T-helper 9 cell (primary cell): ENCODE measurements at places on chromosomes 11 and 22.

GRCh38 chr11:124740277-124740882 is 638 bp downstream of the NRGN start:
- no peak for DNase-seq

DNA sequence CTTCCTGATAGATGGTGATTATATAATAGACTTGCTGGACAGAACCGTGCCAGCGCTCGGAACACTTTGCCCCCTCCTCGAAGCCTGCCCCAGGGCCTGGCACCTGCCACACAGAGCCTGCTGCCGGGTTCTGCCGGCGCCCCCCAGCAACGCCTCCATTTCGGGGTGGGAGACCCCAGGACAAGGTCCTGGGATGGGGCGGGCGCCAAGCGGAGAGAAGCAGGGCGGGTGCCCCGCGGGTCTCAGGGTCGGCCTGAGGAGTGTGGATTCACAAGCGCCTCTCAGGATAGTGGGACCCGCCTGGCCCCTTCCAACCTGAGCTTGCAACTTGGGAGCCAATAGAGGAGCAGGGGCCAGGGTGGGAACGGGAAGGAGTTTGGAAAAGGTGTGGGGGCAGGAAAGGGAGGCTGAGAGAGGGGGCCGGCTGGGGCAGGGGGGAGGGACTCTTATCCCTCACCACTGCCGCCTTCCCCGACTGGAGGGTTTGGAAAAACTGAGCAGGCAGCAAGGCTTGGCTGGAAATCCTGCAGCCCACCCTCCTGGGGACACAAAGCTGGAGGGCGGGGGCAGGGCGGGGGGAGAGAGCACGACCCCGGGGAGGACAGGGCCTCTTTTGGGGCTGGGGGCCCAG is 3.3 kb upstream of the BCL9L start:
- no peak for DNase-seq

- no peak for DNase-seq
Observed at GRCh38 chr11:132925825-132926469, 606.4 kb downstream of the OPCML start.

DNA sequence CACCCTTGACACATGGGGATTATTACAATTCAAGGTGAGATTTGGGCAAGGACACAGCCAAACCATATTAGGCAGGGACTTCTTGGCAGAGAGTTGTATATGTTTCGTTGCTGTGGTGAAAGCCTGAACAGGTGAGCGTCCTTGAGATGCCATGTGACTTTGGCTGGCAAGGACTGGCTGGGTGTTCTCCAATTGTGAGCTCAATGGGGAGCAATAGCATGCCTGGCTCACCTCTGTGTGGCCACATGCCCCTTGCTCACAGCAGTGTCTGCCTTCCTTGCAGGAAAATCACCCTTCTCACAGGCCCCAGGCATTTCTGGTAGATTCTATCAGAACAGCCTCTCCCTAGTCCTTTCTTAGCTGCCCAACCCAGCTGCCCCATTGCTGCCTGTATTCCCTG is 105.5 kb downstream of the PARVA start:
- no peak for DNase-seq

DNA sequence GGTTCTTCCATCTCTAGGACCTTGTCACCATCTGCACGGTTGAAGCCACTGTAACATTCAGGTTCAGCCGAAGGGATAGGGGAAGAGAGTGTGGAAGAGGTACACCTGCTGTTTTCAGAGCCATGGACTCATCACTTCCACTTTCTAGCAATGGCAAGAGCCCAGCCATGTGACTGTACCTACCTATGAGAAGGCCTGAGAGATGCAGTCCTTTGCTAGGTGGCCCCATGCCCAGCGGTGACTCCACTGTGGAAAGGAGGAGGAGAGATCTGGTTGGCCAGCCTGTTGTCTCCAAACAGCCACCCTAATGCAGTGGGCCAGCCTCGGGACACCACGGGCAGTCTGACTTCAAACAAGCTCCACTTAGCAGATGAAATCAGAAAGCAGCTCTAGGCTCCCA is 16.0 kb downstream of the RASD2 start:
- DNase-seq: no peak

GRCh38 chr11:20010851-20011225 is 149.4 kb downstream of the DBX1 start:
- DNase-seq: no peak

GRCh38 chr11:65947133-65947532 is 1.9 kb downstream of the TSGA10IP start:
- DNase-seq: no peak

DNA sequence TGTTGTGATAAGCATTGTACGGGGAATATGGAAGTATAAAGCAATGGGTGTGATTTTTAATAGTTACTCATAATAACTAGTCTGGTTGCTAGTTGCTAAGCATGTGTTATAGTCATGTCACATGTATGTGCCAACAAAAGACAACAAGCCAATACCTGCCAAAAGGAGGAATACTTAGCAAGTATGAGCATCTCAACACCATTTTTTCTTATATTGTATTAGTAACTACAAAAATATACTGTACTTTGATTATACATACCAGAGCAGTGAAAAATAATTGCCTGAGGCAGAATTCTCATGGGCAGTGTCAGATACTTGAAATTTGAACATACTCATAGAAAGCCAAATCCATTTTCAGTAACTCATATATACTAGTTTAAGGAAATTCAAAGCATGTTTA is 62.4 kb upstream of the ALKBH3 start:
- DNase-seq: no peak

- DNase-seq: no peak
Observed at GRCh38 chr11:128040603-128041002, 546.8 kb downstream of the ETS1 start.

- DNase-seq: no peak
Observed at GRCh38 chr11:57320719-57321387, 3.9 kb downstream of the TNKS1BP1 start.

GRCh38 chr11:2316169-2316962 is 14.6 kb downstream of the TSPAN32 start:
- DNase-seq: no peak

DNA sequence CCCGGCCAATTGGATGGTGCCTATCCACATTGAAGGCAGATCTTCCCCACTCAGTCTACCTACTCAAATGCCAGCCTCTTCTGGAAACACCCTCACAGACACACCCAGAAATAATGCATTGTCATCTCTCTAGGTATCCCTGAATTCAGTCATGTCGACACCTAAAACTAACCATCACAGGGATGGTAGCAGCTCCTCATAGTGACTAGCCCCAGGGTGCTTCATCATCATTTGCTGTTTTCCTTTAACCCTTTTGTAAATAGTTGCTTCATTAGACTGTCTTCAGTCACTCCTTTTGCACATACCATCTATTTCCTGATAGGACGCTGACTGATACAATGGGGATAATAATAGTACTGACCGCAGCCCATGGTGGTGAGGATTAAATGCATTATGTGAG is 18.8 kb upstream of the AMOTL1 start:
- no peak for DNase-seq

DNA sequence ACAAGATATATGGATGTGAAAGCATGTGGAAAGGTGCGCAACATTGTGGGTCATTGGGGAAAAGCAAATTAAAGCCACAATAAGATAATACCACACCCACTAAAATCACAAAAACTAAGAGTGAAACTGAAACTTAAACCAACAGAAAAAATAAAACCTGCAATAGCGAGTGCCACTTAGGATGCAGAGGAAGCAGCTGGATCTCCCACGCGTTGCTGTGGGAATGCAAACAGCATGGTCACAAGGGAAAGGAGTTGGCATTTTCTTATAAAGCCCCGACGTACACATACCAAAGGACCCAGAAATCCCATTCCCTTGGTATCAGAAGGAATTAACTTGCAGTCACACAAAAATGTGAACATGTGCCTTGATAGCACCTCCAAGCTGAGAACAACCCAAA is 712.0 kb downstream of the TBC1D22A start:
- DNase-seq: no peak

DNA sequence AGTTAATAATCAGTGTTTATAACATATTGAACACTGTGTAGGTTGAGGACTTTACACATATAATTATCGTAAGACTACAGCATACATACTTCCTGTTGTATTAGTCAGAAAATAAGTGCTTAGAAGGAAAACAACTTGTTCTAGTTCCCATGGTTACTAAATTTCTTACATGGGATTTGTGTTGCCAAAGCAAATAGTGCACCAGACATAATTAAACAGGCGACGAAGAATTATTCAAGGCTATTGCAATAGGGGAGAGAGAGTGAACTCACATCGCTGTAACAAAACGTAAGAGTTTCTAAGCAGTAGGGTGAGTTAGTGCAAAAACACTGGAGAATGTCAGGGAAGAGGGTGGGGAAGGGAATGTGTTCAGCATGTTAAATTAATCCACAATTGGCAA is 347.8 kb downstream of the CNTN5 start:
- DNase-seq: no peak

DNA sequence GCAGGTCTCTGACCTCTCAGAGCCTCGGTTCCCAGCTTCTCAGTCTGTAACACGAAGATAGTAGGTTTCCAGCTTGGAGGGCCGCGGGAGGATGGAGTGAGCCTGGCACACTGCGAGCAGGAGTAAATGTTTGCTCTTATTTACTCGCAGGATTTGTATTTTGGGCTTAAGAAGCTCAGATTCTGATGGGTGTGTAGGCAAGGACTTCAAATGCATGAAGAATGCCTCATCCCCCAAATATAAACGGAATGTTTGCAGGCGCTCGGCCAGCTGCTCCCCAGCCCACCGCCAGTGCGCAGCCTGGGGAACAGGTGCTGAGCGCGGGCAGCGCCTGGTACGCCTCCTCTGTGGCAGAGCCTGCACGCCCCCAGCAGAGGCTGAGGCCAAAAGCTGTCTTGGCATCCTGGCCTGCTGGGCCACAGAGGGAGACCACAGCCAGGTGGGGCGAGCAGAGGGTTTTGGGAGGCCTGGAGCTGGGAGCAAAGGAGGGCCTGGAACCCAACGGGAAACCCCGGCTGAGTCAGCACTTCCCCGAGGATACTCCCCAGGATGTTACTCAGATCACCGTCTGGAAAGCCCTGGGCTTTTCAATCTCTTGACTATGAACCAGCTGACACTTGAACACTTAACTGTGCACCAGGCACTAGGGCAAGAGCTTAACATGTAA is 9.4 kb downstream of the EHD1 start:
- peak; percentile 48 for DNase-seq

- DNase-seq: no peak
Observed at GRCh38 chr11:65425971-65426838, 3.6 kb downstream of the NEAT1 start.

DNA sequence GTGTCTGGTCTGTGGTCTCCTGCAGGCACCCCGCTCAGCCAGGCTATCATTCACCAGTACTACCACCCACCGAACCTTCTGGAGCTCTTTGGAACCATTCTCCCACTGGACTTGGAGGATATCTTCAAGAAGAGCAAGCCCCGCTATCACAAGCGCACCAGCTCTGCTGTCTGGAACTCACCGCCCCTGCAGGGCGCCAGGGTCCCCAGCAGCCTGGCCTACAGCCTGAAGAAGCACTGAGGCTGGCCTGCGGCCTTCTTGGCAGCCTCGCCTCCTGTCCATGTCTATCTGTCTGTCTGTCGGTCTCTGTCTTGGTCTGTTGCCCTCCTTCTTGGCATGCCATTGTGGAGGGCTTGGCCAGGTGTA is 27.9 kb downstream of the INCENP start:
- no peak for DNase-seq

DNA sequence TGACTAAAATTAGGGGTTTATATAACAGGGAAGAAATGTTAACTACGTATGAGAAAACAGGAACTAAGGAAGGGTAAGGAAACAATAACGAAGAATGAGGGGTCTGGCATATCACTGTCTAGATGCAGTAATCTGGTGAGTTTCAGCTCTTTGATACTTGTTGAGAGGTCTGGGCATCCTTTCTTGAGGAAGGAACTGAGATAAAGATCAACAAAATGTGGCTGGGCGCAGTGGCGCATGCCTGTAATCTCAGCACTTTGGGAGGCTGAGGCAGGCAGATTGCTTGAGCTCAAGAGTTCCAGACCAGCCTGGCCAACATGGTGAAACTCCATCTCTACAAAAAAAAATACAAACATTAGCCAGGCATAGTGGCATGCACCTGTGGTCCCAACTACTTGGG is 2.7 kb downstream of the DCDC1 start:
- no peak for DNase-seq

DNA sequence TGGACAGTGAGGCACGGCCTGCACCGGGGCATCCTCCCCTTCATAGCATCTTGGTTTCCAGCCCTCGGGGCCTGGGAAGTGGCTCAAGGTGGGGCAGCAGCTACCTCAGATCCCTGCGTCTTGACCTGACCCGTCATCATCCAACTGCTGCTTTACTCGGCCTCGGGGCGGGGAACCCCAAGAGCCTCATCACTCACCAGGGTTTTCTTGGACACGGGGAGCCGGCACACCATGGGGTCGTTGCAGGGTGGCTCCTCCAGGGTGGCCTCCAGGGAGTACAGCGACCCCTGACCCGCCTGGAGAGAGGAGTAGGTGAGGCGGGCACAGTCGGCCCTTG is 651 bp downstream of the CTSF start:
- no peak for DNase-seq

DNA sequence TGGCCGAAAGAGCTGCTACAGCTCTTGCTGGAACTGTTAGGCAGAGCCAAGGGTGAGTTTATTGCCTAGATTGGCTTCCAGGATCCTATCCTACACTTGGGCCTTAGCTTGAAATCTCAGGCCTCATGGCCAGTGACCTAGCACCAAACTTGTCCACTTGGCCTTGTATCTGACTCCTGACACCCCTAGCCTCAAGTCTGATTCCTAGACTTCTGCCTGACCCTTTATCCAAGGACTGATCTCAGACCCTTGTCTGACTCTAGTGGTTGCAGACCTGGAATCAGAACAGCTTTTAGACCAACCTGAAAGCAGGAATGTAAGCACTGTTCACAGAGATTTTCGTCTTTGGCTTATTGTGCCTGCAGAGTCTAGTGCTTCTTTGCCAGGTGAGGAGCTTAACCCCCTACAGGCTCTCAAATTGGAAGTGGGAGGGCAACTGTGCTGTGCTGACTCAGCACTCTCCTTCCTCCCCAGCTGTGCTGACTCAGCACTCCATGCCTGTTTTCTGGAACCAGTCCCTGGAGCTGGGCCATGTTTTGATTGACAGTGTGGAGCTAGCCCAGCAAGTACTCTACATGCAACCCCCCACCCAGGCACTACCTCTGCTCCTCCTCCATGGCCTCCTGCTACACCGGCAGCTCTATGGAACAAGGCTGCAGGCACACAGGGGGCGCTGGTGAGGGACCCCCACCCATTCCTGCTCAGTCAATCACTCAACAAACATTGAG is 35.1 kb downstream of the RRP8 start:
- DNase-seq: no peak

DNA sequence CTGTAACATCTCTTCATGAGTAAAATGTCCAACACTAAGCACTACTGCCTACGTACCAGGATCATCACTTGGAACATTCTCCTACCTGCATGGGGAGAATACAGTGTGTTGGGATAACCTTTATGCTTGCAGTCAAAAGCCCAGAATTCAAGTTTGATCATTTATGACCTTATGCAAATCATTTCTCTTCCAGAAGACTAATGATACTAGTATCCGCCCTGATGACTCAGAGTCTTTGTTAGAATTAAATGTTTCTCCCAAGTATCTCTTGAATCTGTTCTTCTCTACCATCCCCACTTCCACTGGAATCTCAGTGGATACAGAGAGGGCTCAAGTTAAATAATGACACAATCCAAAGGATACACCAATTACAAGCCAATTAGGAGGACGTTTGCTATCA is 12.4 kb downstream of the MAJIN start:
- DNase-seq: no peak
